ENCODE measurements at places on chromosomes 2 and 18.

DNA sequence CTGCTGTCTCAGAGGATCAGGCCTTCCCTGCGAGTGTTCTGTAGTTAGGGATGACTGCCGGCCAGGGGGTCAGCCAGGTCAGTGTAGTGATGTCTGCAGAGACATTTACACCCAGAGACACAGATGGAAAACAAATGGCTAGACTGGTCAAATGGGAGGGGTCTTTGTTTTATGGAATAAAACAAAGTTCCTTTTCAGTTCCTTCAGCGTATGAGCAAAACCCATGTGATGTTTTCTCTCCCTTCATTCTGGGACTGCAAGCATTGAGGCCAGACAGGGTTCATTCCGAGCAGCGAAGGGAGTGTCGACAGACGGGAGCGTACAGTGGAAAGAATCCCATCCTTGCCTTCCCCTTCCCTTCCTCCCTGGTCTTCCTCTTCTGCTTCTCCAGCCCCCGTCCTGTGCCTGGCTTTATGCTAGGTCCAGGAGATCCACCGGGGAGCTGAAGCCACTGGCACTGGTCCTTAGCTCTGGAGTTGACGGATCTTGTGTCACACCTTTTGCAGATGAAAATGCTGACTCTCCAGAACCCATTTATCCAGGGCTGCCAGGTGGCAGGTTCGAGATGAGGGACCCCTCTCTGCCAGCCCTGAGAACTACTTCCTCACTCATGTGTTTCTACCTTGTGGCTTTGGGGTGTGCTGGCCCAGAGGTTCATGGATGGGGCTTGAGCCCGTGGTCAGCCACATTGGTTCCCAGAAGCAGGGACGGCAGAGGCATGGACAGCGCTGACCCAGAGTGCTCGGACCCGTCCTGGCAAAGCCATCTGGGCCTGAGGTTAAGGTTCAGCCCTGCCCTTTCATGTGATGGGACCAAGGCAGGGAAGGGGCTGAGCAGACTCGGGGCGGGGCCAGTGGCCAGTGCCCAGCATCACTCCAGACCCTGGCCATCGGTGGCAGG lies 24.2 kb downstream of the ITGB1BP1 start:
- no peak for DNase-seq

DNA sequence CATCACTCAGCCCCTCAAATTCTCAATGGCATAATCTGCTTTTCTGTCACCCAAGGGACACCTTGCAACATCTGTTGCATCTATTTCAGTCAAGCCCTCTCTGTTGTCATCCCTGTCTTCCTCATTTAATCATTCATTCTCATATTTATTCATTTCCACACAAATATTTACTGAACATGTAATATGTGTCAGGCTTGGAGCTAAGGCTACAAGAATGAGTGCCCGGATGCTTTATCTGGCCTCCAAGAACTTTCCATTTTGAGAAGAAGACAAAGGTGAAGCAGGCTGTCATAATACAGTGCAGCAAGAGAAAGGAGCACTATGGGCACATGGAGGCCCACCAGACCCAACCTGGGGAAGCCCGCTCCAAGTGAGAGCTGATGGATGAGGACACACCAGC lies 15.6 kb downstream of the IL18RAP start:
- no peak for DNase-seq

DNA sequence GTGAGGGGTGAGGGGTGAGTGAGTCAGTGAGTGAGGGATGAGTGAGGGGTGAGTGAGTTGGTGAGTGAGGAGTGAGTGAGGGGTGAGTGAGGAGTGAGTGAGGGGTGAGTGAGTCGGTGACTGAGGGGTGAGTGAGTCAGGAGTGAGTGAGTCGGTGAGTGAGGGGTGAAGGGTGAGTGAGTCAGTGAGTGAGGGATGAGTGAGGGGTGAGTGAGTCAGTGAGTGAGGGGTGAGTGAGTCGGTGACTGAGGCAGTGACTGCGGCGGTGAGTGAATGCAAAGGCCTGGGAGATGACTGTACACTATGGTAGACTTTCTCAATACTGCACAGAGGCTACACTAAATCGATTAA lies 16.6 kb downstream of the THAP4 start:
- DNase-seq: no peak

GRCh38 chr2:18067588-18068384 lies 189.3 kb downstream of the KCNS3 start:
- no peak for DNase-seq

- DNase-seq: no peak
Observed at GRCh38 chr2:8454797-8455196, 227.1 kb upstream of the ID2 start.

DNA sequence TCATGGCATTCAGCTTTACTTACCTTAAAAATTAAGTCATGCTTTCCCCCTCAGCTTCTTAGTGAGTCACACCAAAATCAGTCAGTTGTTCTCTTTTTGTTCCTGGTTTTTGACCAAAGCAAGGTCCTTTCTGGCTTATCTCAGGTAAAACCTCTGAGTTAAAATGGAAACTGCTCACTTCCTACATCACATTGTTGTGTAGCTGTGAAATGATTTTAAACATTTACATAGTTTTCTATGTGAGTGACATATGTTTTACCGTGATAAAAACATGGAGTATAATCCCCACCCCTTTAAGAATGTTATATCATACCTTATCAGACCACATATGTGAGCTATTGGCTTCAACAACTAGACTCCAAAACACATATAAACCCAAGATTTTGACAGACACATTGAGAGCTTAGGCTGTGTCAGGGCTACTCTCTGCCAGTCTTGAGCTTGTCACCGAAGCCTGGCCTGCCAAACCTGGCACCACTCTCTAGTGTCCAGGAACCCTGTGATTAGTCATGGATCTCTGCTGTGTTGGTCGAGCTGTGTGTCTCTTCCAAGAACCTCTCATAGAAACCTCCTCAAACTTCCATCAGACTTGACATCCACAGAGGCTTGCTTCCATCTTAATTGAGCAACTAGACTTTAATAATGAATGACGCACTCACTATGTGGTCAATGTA lies 294.5 kb upstream of the FBXO11 start:
- DNase-seq: no peak

- DNase-seq: no peak
Observed at GRCh38 chr2:85158559-85159273, 25.5 kb downstream of the TCF7L1 start.

- no peak for DNase-seq
Observed at GRCh38 chr18:37429791-37430190, 135.8 kb downstream of the CELF4 start.

- DNase-seq: no peak
Observed at GRCh38 chr18:26926066-26926675, 60.7 kb upstream of the AQP4 start.

GRCh38 chr2:120940319-120940696 lies 204.6 kb downstream of the GLI2 start:
- DNase-seq: no peak

- DNase-seq: no peak
Observed at GRCh38 chr2:132773331-132773730, 103.3 kb upstream of the LYPD1 start.

DNA sequence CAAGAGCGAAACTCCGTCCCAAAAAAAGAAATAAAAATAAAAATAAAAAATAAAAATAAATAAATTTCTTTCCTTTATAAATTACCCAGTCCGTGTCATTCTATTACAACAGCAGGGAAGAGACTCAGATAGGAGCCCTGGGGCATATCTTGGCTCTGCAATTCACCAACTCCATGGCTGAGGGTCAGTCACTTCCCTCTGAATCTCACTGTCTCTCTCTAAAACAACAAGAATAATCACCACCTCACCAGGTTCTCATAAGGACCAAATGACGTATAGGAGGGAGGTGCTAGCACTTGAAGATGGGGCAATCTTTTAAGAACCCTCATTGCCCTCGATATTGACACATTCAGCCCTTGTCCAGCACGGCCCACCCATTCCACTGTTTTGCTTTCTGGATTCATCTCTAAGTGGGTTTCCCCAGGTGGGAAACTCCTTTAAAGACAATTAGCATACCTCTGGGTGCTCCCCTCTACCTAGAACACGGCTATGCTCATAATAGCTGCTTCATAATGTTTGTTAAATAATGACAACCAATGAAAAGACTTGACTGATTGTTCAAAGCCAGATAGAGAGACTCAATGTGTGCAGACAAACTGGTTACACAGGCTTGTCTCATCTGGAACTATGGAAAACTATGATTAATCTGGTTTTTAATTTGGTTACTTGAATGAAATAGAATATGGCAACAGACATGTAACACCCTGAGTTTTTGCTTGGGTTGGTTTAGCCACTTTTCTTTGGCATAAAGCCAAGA lies 15.1 kb downstream of the MYCN start:
- DNase-seq: no peak

GRCh38 chr2:217398860-217399259 lies 539.0 kb upstream of the TNP1 start:
- no peak for DNase-seq

GRCh38 chr2:214393796-214394195 lies 17.1 kb upstream of the VWC2L start:
- DNase-seq: peak; percentile 61

GRCh38 chr2:75246441-75247167 lies 47.3 kb upstream of the TACR1 start:
- no peak for DNase-seq

DNA sequence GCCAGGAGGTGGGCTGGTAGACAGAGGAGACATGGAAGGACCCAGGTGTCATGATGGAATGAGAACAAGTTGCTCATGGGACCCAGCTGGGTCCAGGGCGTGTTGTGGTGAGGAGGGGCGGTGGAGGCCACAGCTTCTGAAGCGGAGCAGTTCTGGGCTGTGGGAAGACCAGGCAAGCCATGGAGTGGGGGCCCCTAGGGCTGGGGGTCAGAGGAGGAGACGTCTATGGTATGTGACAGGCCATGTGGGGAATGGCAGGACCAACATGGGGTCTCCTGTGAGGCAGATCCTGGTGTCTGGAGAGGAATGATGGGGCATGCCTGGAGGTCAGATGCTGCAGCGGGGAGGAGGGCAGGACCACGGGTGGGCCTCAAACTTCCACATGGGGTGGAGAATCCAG lies 16.9 kb downstream of the MYO7B start:
- DNase-seq: no peak

- no peak for DNase-seq
Observed at GRCh38 chr2:167945660-167946368, 301.6 kb downstream of the STK39 start.

DNA sequence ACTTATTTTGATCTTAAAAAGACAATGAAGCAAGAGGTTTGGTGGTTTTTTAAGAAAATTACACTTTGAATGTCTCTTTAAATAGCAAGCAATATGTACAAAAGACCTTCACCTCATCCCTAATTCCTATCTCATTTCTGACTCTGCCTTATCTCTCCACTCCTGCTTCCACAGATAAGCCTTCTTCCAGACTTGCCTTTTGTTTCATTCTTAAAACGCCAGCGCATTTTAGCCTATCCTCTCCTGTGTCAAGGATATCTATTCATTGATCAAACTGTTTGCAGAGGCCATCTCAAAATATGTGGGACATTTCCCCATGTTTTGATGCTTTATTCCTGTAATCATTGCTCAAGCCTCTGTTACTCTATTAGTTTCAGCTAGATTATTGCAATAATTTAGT lies 562.5 kb downstream of the PARD3B start:
- DNase-seq: no peak

GRCh38 chr18:36702401-36703013 lies 126.3 kb downstream of the TPGS2 start:
- no peak for DNase-seq

- DNase-seq: no peak
Observed at GRCh38 chr18:9647496-9648323, 33.4 kb upstream of the PPP4R1 start.

- no peak for DNase-seq
Observed at GRCh38 chr2:35343135-35343534, 1012.4 kb upstream of the CRIM1 start.

DNA sequence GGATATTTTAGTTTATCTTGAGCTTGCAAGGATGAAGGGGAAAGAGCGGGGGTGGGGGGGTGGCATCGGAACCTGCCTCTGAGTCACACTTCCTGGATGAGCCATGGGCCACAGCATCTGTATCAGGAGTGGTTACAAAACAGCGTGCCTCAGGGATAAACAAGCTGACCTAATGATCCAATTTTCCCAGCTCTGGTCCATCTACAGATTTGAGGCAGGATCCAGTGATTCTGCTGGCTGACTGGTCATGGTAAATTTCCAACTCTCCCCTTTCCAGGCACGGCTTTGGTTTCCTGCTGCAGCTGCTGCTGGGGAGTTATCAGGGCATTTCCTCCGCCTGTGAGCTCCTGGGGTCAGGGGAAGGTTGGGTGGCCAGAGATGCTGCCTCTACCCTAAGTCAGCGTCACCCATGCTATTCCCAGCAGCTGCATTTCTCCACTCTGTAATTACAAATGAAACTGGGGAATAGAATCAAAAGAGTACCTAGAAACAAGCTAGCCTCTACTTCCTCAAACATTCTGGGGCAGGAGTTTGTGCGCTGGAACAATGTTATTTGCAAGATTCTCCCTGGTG lies 4.7 kb upstream of the HPCAL1 start:
- no peak for DNase-seq

DNA sequence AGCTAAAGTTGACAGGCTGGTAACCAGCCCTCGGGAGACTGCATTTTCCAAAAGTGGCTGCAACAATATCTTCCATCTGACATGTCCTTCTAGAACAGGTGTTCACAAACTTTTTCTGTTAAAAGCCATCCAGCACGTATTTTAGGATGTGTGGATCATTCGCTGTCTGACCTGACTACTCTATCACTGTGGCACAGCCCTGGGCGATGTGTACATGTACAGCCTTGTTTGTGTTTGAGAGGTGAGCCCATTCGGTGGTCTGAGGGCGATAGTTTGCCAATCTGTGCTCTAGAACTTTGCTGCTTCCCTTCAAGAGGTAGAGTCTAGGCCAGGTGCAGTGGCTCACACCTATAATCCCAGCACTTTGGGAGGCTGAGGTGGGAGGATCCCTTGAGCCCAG lies 166.2 kb downstream of the TGIF1 start:
- no peak for DNase-seq

DNA sequence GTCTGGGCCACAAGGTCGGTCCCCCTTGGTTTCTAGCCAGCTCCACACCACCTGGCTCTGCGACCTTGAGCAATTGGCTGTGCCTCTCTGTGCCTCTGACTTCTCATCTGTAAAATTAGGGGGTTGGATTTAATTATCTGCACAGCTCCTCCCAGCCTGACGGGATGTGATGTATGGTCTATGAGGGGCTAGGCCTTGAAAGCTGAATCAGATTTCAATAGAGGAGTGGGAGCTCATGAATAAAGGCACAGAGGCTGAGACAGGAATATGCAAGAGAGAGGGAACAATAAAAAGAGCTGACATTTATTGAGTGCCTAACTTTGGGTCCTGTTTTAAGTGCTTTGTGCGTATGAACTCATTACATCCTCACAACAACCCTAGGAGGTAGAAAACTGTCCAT lies 104.7 kb downstream of the ALK start:
- no peak for DNase-seq

GRCh38 chr2:191676790-191677645 lies 918 bp upstream of the NABP1 start:
- DNase-seq: no peak

- no peak for DNase-seq
Observed at GRCh38 chr18:31450409-31450808, 2.9 kb downstream of the DSG3 start.

GRCh38 chr2:219171231-219171651 lies 1.4 kb upstream of the SLC23A3 start:
- DNase-seq: no peak

- DNase-seq: no peak
Observed at GRCh38 chr18:69727912-69728572, 219.6 kb downstream of the CD226 start.
